Urinary bladder (tissue), 4 donors: ENCODE measurements at places on chromosomes 1 and 21. TPM values are rescaled to one million over a fixed set of nuclear protein-coding genes. Genes with fewer than 3 reads are reported as not detected.

The LRRIQ3 gene
- polyA plus RNA-seq, result 0.23 TPM

The JMJD4 gene
- 17.4 TPM for polyA plus RNA-seq

The CR1 gene
- 1.7 TPM for polyA plus RNA-seq

The OR2T11 gene
- polyA plus RNA-seq, result not detected

The GBP5 gene
- polyA plus RNA-seq, result 1.5 TPM

The RABGGTB gene
- polyA plus RNA-seq, result 50.0 TPM

The KIRREL1 gene
- 37.1 TPM for polyA plus RNA-seq

The TTC34 gene
- polyA plus RNA-seq, result 0.16 TPM

The DFFB gene
- polyA plus RNA-seq, result 6.7 TPM

The DCST2 gene
- 1.2 TPM for polyA plus RNA-seq

The AK5 gene
- polyA plus RNA-seq, result 0.79 TPM

The SPRR4 gene
- not detected for polyA plus RNA-seq

The PDC gene
- polyA plus RNA-seq, result not detected

The HAPLN2 gene
- 4.0 TPM for polyA plus RNA-seq

The CCDC17 gene
- 0.54 TPM for polyA plus RNA-seq

The CA6 gene
- polyA plus RNA-seq, result not detected

The KRTAP10-5 gene
- not detected for polyA plus RNA-seq
